ENCODE measurements at places on chromosomes 7 and 10. TPM values are rescaled to one million over a fixed set of nuclear protein-coding genes. Genes with fewer than 3 reads are reported as not detected.

DNA sequence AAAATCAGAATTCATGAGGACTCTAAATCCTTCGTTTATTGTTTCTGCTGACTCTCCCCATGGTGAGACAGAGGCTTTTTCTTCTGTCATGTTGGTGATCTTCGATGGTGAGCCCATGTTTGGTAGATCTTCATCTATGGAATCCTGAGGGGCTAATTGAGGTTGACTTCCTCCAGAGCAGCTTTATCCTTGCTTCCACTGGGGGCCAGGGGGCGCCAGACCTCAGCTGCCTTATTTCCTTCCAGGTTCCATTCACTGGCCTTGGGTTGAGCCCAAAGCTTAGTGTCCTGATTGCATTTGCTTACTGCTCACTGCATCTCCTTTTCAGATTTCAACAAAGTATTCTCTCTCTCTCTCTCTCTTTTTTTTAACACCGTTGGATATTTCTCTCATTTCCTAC, 80.7 kb downstream of the GCC1 start:
- no peak for DNase-seq

DNA sequence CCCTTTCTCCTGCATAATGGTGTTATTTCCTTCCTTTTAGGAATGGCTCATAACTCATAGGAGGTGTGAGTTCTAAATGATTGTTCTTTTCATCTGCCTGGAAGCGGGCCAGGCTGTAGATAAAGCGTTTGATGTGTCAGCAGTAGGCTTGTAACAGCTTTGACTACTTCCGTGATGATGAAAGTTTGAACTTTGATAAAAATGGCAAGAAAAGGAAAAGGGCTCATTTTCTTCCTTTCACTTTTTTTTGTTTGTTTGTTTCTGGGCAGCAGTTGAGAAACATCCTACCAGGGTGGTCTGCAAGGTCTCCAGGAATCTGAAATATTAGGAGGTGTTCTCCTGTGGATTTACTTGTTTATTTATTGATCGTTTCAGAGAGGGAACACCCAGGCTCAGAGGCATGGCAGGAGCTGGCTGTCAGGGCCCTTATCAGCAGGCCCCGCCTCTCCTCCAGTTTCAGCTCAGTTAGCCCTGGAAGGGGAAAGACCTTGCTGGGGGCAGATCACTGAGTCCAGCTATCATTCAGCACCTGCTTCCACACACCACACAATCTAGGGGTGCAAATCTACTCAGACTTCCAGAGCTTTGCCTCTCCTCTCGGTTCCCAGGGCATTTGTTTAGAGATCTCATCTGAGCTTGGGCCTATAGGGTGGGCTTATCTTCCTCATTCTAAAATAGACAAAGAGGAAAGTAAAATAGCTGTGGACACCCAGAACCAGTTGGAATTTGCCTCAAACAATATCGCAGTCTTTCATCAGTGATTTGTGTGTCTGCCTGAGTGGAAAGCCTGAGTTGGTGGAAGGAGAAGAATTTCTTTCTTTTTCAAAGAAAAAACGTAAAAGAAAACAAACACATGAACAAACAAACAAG, 130.9 kb downstream of the BMPER start:
- no peak for DNase-seq

DNA sequence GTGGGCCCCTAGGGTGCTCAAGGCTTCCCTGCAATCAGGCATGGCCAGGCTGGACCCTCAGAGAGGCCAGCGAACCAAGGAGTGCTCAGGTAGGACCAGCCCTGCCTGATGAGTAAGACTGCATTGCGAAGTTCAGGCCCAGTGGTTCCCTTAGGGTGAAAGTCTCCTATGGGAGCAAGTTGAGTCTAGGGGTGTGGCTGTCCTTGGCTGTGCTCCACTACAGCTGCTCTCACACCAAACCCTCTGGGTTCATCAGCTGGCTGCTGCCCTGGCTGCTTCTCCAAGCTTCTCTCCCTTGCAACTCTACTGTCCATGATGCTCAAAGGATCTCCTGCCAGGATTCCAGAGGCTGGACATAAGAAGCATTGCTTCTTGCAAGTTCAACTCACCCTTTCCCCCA, 18.7 kb downstream of the FAM25A start:
- DNase-seq: no peak

- DNase-seq: no peak
Measured at GRCh38 chr7:11830582-11831155, 1.3 kb downstream of the THSD7A start.

DNA sequence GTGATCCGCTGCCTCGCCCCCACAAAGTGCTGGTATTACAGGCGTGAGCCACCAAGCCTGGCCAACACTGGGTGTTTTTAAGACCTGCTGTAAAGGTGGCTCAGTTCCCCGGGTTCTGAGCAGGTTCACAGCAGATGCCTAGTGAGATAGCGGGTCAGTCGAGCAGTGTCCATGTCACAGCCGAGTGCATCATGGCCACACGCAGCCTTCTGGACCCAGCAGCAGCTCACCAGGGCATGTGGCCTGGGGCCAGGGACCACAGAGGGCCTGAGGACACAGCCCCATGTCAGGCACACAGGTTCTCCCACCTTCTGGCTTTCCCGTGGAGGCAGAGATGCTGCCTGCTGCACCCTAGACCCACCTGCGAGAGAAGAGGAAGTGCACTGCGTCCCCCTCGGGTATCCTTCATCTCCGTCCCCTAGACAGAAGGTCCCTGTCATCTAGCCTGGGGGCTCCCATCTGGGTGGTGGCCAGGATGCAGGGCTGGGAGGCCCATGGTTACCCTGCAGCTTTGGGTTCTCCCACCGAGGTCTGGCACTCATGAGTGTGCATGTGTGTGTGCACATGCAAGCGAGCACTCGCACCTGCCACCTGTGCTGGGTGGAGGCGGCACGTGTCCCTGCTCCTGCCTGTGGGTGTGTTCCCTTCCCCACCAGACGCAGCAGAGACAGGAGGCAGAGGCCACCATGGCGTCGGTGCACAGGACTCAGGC, 98.6 kb downstream of the NKX6-2 start:
- DNase-seq: peak; percentile 19

GRCh38 chr7:94584113-94584512, 71.8 kb downstream of the SGCE start:
- no peak for DNase-seq

GRCh38 chr10:75572478-75572877, 141.1 kb downstream of the LRMDA start:
- DNase-seq: no peak

DNA sequence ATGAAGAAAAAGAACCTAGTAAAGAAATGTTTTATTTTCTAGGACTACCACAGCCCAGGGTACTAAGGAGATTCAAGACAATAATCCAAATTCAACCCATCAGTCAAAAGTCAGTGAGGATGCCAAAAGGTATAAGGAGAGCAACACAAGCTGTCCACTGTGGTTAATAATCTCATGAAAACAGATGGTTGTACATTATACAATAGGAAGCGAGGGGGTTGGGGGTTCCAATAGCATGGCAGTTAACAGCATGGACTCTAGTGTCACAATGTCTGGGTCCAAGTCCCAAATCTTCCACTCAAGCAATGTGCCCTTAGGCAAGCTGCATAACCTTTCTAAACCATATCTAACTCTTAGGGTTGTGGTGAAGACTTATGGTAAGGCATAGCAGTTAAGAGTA, 35.1 kb downstream of the BRAF start:
- DNase-seq: no peak

DNA sequence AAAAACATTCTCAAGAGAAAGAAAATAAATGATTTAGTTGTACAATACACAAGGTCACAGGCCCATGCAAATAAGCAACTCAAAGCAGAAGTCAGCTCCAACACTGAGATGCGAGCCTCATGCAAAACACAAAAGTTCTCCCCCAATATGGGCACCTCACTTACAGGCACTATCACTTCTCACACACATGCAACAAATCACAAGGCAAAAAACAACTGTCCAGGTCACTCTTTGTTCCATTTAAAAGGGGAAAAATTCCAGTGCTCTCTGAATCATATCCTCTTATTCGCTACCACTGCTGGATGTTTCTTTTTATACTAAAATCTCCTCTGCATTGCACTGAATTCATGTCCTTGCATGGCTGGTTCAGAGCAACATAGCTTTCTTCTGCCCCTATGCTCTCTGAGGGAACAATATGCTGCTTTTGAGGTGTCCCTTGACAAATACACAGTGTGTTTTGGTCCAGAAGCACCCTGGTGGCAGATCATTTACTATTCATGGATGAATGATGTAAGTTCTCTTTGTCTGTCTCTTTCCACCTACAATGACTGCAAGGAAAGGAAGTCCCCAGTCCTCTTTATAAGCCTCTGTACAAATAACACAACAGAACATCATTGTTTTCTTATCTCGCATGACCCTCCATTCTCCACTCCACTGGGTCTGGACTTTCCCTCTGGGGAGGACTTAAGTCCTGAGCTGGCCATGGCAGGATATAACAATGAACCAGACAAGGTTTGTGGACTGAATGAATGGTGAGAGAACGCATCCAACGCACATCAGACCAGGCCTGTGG, 85.4 kb upstream of the GSDME start:
- no peak for DNase-seq

DNA sequence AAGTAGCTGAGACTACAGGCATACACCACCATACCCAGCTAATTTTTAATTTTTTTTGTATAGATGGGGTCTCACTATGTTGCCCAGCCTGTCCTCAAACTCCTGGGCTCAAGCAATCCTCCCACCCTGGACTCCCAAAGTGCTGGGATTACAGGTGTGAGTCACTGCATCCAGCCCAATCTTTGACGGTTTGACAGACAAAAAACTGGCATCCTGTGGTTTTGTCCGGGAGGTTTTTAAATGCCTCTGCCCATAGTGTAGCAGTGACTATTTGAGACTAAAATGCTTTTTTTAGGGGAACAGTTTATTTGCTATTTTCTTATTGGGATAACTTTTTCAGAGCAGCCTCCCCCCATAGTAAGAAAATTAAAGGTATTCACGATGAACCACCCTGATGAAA, 523.7 kb upstream of the GALNT17 start:
- no peak for DNase-seq

GRCh38 chr7:105309235-105310169, 79.2 kb downstream of the SRPK2 start:
- DNase-seq: no peak

- DNase-seq: no peak
Measured at GRCh38 chr7:50412973-50413372, 37.2 kb downstream of the FIGNL1 start.

- no peak for DNase-seq
Measured at GRCh38 chr7:31794851-31795344, 107.9 kb downstream of the PPP1R17 start.

- no peak for DNase-seq
Measured at GRCh38 chr7:151124899-151125399, 38.7 kb downstream of the AGAP3 start.

- DNase-seq: no peak
Measured at GRCh38 chr7:94061326-94061725, 57.2 kb upstream of the BET1 start.

- no peak for DNase-seq
Measured at GRCh38 chr10:4024027-4024426, 239.0 kb upstream of the KLF6 start.

- no peak for DNase-seq
Measured at GRCh38 chr7:65839846-65840245, 33.0 kb upstream of the VKORC1L1 start.

DNA sequence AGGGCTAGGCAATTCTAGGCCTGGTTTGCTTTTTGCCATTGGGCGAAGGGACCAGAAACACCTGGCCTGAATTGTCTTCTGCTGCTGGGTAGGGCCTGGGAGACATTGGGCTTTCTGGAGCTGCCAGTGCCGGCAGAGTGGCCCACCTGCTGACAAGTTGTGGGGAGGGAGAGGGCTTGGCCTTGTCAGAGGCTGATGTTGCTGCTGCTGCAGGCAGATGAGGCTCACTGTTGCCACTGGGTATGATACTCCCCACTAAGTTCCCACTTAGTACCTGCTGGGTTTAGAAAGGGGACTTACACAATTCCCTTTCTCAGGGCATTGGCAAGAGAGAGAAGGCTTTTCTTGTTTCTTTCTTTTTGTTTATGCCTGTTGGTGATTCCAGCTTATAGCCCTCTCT, 289.6 kb upstream of the NPVF start:
- no peak for DNase-seq

DNA sequence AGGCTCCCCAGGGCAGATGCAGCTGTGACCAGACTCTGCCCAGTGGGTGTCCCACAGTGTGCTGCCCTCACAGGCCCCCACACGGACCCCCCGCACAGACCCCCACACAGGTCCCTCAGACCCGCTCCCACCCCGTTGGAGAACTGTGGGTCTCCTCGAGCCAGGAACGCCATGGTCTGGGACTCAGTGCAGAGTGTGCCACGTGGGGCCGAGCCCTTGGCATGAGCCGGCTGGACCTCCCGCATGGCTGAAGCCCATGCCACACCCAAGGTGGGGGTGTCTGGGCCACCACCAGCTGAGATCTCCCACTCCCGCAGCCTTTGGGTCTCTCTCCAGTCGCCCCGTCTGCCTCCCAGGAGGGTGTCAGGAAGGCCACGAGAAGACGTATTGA, 34.3 kb downstream of the JAKMIP3 start:
- DNase-seq: peak; percentile 3

- DNase-seq: no peak
Measured at GRCh38 chr7:116663744-116664143, 8.3 kb upstream of the MET start.

DNA sequence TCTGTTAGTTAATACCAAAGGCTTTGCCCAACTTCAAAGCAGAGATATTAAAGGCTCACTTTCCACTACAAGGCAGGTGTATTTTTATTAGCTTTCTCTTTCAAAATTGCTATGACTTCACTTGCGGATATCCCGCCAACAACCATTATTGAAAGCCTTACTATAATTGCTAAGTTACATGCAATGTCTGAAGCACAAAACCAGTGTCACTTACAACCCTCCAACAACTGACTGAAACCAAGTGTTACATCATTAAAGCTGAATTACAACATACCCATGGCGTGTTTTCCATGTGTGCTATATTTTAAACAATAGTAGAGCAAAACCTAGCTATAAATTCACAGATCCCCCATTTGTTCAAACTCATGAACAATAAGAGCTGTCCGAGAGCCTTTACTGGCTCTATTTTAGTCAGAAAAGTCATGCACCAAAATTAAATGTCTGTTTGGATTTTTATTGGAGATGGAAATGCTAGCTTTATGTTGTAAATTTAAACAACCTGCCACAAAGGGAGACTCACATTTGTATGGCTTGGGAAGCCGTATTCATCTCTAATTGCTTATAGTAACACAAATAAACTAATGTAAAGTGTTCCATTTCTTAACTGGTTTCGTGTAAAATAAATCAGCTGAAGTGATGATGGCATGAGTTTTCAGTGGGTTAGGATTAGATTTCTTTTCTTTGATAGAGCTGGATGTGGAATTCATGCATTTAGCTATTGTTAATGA, 227.1 kb downstream of the AGMO start:
- DNase-seq: no peak

Gene AVPI1
- polyA plus RNA-seq: 38.6 TPM

Gene CACNB2
- polyA plus RNA-seq: 16.8 TPM

Gene CCDC7
- 1.8 TPM for polyA plus RNA-seq

Gene PAOX
- polyA plus RNA-seq: 2.9 TPM

Gene CALHM1
- polyA plus RNA-seq: not detected

Gene ABCC2
- 0.21 TPM for polyA plus RNA-seq

Gene ACHE
- polyA plus RNA-seq: 0.58 TPM

Gene ATP6V0A4
- not detected for polyA plus RNA-seq

Gene PDZD7
- polyA plus RNA-seq: 0.15 TPM

Gene RPEL1
- polyA plus RNA-seq: not detected

Gene CYP3A4
- 0.03 TPM for polyA plus RNA-seq

Measured in heart left ventricle (tissue), 16 donors.